ENCODE measurements at places on chromosomes 13 and 19. TPM values are rescaled to one million over a fixed set of nuclear protein-coding genes. Genes with fewer than 3 reads are reported as not detected.

- DNase-seq, result no peak
These were observed 33.3 kb downstream of the TMEM255B start for GRCh38 chr13:113792236-113792770.

- DNase-seq, result peak; percentile 21
These were observed 28.9 kb downstream of the SOX21 start for GRCh38 chr13:94683409-94683808.

Gene CRX
- total RNA-seq, result not detected

- DNase-seq, result no peak
These were observed 707.8 kb upstream of the PCDH20 start for GRCh38 chr13:62123409-62123808.

Gene CEACAM6
- not detected for total RNA-seq

Gene FAM83E
- total RNA-seq, result 0.18 TPM

Measured in fibroblast of the aortic adventitia (primary cell).